ENCODE measurements at places on chromosomes 7 and 10. TPM values are rescaled to one million over a fixed set of nuclear protein-coding genes. Genes with fewer than 3 reads are reported as not detected.

Gene OPALIN
- total RNA-seq = not detected

Gene SYT15B
- total RNA-seq = 0.04 TPM

Gene FAM25C
- not detected for total RNA-seq

Gene PDZD7
- total RNA-seq = 0.60 TPM

Gene KCND2
- not detected for total RNA-seq

Gene IGFBP3
- not detected for total RNA-seq

Gene GFRA1
- total RNA-seq = not detected

Gene CALHM3
- total RNA-seq = not detected

Gene ARHGEF35
- total RNA-seq = 0.18 TPM

Gene NPY4R
- not detected for total RNA-seq

Gene TRIM74
- 1.4 TPM for total RNA-seq

Gene STK32C
- total RNA-seq = 19.4 TPM

Gene STEAP4
- total RNA-seq = not detected
